ENCODE measurements at places on chromosomes 1 and 21.

GRCh38 chr1:158819461-158820443 lies 11.4 kb upstream of the MNDA start:
- DNase-seq, result no peak

DNA sequence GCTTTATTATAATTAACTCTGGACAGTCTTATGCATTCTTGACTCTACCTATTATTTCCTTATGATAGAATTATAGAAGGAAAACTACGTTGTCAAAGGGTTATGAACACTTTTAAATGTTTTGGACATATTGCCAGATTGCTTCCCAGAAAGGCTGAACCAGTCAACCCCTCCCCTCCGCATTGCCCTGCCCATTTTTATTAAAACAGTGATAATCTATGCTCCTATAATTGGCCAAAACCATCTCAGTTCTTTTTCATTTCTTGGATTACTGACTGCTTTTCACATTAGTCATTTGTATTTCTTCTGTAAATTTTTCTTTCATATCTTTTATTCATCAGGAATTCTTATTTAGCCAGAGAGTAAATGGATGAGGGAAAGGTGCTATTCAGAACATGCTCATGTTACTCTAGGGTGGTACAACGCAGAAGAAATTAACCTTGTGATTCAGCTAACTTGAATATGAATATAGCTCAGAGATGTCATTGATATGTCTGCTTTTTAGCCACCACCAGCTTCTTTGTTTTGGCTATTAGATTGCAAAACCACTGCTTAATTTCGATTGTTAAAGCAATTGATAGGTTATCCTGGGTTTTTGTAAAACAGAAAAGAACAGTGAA lies 32.1 kb downstream of the KDM1A start:
- no peak for DNase-seq

DNA sequence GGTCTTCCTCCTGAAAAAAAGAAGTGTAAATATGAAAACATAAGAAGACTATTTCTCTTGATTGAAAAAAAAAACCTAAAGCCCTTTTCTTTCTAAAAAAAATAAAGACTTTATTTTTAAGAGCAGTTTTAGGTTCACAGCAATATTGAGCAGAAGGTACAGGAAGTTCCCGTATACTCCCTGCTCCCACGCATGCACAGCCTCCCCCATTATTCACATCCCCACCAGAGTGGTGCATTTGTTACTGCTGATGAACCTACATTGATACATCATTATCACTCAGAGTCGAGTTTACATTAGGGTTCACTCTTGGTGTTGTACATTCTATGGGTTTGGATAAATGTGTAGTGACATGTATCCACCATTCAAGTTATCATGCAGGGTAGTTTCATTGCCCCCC lies 92.0 kb upstream of the TLR5 start:
- no peak for DNase-seq

DNA sequence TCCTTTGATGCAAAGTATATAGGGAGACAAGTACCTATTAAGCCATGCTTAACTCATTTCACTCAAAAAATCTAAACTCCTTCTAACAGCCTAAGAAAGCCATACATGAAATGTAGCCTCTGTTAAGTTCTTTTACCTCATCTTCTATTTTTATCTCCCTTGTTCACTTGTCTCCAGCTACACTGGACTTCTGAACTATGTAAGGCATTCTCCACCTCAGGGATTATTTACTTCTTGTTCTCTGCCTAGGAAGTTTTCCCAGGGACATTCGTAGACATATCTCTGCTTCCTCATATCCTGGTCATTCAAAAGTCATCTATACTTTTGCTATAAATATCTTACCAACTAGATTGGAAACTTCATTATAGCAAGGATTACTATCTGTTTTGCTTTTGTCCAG lies 96.9 kb downstream of the COP1 start:
- no peak for DNase-seq

- no peak for DNase-seq
These were observed 389.1 kb downstream of the HLX start for GRCh38 chr1:221268295-221268694.

DNA sequence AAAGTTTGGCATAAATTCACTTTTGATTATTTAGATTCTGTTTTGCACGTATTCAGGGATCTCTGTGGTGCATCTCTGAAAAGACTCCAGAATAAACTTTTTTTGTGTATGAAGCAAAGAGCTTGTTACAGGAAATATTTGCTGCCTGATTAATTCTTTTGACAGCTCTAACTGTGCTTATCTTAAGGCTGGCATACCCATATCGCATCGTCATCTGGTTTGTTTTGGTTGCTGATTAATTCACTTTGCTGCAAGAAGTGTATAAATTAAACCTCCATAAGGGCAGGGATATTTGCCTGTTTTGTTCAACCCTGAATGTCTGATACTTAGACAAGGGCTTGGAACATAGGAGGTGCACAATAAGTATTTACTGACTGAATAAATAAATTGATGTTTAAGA lies 17.5 kb upstream of the DUSP10 start:
- DNase-seq, result no peak

- no peak for DNase-seq
These were observed 69.3 kb downstream of the SLC25A24 start for GRCh38 chr1:108130794-108131193.

DNA sequence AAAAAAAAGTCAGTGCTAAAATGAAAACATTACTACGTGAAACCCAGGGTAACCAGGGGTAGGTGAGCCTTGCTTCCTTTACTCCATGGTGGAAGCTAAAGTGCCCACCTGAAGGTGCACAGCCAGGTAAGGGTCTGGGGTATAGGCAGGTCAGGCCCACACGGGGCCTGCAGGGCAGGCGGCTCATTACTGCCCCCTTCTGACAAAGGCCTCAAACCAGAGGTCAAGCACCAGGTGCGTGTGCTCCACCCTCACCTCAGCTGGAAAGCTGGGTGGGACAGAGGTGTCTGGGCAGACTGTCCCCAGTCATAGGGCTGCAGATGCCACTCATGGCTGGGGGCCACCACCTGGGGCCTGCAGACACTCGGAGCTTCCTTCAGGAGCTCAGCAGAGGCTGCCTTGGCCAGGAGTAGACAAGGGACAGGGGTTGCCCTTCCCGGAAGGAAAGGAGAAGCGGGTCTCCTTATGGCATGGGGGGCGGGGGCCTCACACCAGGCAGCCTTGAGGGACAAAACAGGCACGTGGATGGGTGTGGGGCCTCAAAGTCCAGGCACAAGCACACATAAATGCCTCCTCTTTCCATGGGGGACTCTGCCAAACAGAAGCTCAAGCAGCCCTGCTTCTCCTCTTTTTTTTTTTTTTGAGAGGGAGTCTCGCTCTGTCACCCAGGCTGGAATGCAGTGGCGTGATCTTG lies 36.2 kb downstream of the ACOT7 start:
- no peak for DNase-seq

All from islet precursor cell (in vitro differentiated cells).